ENCODE measurements at places on chromosomes 13 and 19. TPM values are rescaled to one million over a fixed set of nuclear protein-coding genes. Genes with fewer than 3 reads are reported as not detected.

- DNase-seq = no peak
Observed at GRCh38 chr13:30995331-30995730, 62.9 kb downstream of the TEX26 start.

The VSTM1 gene
- total RNA-seq = not detected

The GJB6 gene
- not detected for total RNA-seq

The NCCRP1 gene
- not detected for total RNA-seq

GRCh38 chr13:64413529-64413928 lies 2816.6 kb downstream of the PCDH9 start:
- DNase-seq = no peak

GRCh38 chr13:113299951-113300350 lies 2.9 kb downstream of the LAMP1 start:
- no peak for DNase-seq

The MISP gene
- 0.36 TPM for total RNA-seq

DNA sequence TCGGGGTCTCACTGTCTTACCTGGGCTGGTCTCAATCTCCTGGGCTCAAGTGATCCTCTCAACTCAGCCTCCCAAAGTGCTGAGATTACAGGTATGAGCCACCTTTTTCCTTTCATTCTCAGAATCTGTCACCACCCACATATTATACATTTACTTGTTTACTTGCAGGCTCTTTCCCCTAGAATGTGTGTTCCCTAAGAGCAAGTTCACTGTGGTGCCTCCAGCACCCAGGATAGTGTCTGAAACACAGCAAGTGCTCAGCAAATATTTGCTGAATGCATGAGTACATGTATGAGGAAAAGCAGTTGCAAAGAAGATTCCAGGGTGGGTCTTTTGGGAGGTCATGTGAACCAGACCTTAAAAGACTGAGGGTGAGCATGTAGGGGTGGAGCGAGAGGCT lies 96.8 kb downstream of the RGCC start:
- no peak for DNase-seq

- peak; percentile 83 for DNase-seq
Observed at GRCh38 chr19:13398780-13399726, 107.2 kb downstream of the CACNA1A start.

The NCLN gene
- 95.8 TPM for total RNA-seq

DNA sequence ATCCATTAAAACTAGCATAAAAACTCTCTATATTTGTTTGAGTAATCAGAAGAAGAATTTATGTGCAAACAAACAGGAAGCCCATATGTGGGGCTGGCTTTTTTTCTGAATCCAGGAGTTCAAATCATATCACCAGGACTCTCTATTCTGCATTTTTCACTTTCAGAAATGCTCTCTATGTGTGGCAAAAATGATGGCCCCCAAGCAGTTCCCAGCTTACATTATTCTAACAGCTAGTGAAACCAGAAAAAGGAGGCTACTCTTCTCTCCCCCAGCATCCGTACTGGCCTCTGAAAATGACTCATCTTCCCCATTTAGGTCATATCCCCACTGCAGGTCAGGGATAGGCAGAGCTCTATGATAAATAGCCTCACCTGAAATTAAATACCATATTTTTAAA lies 20.4 kb downstream of the RBM26 start:
- DNase-seq = no peak

DNA sequence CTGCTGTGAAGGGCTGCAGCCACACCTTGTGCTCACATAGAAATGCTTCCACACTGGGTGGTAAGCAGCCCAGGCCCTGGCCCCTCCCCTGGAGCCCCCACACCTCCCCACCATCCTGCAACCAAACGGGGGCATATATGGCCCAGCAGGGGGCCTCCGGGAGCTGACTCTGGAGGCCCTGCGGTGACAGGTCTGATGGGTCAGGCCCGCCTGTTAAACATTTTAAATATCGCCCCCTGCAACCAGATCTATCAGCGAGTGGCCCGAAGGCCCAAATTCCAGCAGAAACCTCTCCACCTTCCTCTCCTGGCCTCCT lies 48.0 kb upstream of the KATNAL1 start:
- DNase-seq = no peak

GRCh38 chr19:2042485-2043250 lies 8.4 kb downstream of the MKNK2 start:
- DNase-seq = no peak

The BSPH1 gene
- not detected for total RNA-seq

The EDDM13 gene
- not detected for total RNA-seq

GRCh38 chr19:27780367-27781075 lies 1432.4 kb downstream of the UQCRFS1 start:
- no peak for DNase-seq

- DNase-seq = peak; percentile 58
Observed at GRCh38 chr19:16586991-16587832, 15.0 kb upstream of the SLC35E1 start.

- DNase-seq = no peak
Observed at GRCh38 chr13:61252213-61252612, 163.4 kb downstream of the PCDH20 start.

DNA sequence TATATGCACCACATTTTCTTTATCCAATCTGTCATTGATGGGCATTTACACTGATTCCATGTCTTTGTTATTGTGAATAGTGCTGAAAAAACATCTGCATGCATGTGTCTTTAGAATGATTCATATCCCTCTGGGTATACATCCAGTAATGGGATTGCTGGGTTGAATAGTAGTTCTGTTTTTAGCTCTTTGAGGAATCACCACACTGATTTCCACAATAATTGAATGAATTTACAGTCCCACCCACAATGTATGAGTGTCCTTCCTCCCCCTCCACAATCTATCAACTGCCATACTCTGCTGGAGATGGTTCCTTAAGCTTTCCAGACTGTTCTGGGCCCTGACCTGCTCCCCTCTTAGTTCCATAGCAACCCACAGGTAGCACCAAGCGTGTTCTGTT lies 667.0 kb downstream of the LIG4 start:
- DNase-seq = no peak

- DNase-seq = no peak
Observed at GRCh38 chr13:110538632-110539031, 22.9 kb downstream of the RAB20 start.

DNA sequence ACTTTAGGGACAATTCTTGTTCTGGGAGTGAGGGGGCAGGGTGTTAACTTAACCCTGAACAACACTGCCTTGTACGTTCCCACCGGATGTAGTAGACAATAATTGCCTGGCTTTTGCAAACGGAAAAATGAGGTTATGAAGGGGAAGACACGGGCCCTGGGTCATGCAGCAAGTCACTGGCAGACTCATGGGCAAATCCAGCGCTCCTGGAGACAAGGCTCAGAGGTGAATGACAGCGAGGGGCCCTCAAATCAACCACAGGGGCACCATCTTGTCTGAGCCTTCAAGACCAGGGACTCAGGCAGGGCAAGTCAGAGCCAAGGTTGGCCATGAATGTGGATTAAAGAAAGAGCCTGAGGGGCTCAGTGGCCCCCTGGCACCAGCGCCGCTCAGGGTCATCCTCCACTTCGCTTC lies 2.8 kb downstream of the RASA3 start:
- DNase-seq = no peak

The HPN gene
- total RNA-seq = 0.31 TPM

The CD22 gene
- total RNA-seq = not detected

The LRRC25 gene
- not detected for total RNA-seq

DNA sequence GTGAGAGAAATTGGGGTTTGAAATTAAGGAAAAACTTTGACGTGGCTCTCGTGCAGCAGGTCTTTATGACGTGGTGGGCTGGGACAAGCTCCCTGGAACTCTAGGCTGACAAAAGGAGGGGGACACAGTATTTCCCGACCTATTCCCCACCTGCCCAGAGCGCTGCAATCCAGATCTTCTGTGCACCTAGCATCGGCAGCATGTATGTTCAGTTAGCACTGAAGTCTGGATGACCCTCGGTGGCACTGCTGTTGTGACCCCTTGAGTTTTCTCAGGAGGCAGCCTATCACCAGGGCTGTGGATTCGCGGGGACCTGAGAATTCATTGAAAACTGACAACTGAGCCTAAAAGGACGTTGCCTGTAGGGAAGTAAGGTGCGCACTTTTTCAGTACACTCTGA lies 9.1 kb upstream of the ZNF536 start:
- DNase-seq = no peak

The ANGPTL8 gene
- not detected for total RNA-seq

GRCh38 chr13:43080199-43080598 lies 56.8 kb downstream of the DNAJC15 start:
- DNase-seq = no peak

The IL11 gene
- 183 TPM for total RNA-seq

The ZNF534 gene
- not detected for total RNA-seq

The ZNF565 gene
- total RNA-seq = 6.5 TPM

The PCDH9 gene
- total RNA-seq = 10.4 TPM

The SCEL gene
- not detected for total RNA-seq

Data from astrocyte (in vitro differentiated cells and primary cell).